ENCODE measurements at places on chromosomes 1 and 21.

GRCh38 chr21:15815285-15815684 lies 85.5 kb downstream of the USP25 start:
- no peak for DNase-seq

GRCh38 chr1:193103759-193104501 lies 1.3 kb downstream of the GLRX2 start:
- no peak for DNase-seq

- no peak for DNase-seq
Measured at GRCh38 chr21:45115141-45115540, 40.8 kb downstream of the ADARB1 start.

DNA sequence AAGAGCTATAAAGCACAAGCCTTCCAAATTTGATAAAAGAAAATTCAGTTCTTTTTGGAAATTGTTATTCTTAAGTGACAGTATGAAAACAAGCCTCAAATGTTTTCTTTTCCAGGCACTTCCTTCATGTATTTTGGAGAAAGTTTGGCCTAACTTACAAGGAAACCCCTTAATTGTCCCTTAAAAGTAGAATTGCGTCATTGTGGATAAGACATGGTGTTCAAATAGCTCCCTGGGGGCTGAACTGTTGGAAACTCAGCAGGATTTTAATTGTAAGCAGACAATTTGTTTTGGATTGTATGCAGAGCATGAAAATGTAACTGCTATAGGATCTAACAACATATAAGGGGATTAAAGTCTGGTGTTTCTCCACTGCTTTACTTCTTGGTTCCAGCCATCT lies 35.4 kb upstream of the FGGY start:
- no peak for DNase-seq

GRCh38 chr1:9894115-9894514 lies 16.0 kb downstream of the CTNNBIP1 start:
- no peak for DNase-seq

- no peak for DNase-seq
Measured at GRCh38 chr21:34133392-34133791, 60.0 kb downstream of the MRPS6 start.

DNA sequence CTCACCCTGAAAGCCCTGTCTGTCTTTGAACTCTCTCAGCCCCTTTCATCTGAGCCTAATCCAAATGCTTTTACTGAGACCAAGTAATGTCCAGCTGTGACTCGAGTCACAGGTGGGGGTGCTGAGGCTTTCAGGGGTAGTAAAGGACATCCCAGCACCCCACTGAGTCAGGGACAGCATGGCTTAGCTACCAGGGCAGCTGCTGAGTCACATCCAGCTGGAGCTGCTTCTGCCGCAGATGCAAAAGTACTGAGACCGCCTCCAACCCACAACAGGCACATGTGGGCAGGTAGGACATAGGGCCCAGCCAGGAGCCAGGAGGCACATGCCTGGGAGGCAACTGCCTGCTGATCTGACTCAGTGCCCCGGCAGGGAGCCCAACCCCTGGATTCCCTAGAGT lies 6.7 kb upstream of the VSIG8 start:
- DNase-seq = peak; percentile 21

- no peak for DNase-seq
Measured at GRCh38 chr1:155970531-155971167, 7.7 kb downstream of the ARHGEF2 start.

DNA sequence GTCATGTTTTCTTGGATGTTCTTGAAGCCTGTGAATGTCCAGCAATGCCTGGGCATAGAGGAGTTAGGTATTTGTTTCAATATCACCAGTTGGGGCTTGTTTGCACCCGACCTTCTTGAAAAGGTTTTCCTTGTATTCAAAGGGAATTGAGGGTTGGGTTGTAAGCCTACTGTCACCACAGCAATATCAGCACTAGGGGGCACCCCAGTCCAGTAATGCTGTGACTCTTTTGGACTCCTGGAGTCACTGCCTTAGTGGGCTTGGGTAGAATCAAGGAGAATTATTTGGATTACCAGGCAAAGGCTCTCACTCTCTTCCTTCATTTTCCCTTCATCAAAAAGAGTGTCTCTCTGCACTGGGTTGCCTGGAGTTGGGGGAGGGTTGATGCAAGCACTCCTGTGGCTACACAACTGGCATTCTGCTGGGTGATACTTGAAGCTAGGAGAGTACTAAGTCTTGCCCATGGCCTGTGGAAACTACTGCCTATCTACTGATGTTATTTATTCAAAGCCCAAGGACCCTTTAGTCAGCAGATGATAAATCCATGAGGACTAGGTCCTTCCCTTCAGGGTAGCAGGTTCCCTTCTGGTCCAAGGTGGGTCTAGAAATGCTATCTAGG lies 34.5 kb downstream of the OR10R2 start:
- no peak for DNase-seq

GRCh38 chr1:243549791-243550190 lies 293.9 kb downstream of the SDCCAG8 start:
- no peak for DNase-seq

- DNase-seq = no peak
Measured at GRCh38 chr1:245074232-245074747, 80.5 kb upstream of the KIF26B start.

DNA sequence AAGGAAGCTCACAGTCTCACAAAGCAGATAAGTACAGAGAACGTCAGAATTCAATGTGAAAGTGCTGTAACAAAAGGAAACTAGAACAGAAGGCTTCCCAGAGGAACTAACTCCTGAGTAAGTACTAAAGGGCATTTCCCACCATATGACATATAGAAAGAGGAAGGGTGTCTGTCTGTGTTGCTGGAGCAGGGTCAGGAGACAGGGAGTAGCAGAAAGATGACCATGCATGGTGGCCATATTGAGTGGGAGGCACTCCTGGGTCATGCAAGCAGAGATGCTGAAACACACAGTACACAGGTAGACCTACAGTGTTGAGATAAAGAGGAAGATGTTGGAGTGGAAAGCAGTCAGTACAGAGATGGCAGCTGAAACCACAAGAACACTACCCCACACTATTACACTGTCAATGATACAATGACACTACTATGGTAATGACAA lies 47.3 kb downstream of the SLC25A24 start:
- no peak for DNase-seq

GRCh38 chr1:223363856-223364684 lies at the start of gene SUSD4:
TSS of gene SUSD4 (minus strand) at chr1:223364176. CDS start at chr1:223363425, 751 bp downstream.
- DNase-seq = peak; percentile 89

DNA sequence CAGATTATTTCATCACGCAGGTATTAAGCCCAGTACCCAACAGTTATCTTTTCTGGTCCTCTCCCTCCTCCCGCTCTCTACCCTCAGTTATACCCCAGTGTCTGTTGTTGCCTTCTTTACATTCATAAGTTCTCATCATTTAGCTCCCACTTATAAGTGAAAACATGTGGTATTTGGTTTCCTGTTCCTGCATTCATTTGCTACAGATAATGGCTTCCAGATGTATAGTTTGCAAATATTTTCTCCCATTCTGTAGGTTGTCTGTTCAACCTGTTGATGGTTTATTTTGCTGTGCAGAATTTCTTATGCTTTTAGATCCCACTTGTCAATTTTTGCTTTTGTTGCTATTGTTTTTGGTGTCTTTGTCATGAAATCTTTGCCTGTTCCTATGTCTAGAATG lies 21.1 kb upstream of the KCNH1 start:
- no peak for DNase-seq

- no peak for DNase-seq
Measured at GRCh38 chr1:46717654-46718053, 1.3 kb downstream of the EFCAB14 start.

- no peak for DNase-seq
Measured at GRCh38 chr21:45413922-45414321, 9.0 kb downstream of the COL18A1 start.

- no peak for DNase-seq
Measured at GRCh38 chr21:44010429-44010828, 1.7 kb upstream of the TRAPPC10 start.

DNA sequence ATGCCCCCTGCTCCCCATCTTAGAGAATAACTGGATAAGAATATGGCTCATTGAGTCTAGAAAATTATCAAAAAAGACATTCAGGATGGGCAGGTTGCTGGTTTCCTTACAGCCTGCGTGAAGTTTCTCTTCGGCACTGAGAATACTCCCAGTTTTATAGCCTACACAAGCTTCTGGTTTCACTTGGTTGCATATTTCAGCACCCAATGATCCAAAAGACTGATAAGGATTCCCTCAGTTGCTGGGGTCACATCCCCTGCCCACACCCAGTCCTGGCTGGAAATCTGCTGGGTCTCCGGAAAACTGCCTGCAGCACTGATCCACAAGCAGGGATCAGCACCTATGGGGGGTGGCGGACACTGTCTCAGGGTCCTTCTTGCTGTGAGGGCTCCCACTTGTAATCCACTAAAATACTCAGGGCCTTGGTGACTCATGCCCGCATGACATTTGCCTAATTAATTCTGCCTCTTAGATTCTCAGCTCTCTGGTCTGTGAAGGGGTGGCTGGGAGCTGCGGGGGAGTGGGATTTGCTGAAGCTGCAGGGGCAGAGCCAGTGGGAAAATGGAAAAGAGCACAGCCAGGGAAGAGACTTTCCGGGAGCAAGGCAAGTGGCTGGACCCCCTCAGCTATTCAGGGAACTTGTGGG lies 142.5 kb downstream of the ZNF648 start:
- DNase-seq = no peak

DNA sequence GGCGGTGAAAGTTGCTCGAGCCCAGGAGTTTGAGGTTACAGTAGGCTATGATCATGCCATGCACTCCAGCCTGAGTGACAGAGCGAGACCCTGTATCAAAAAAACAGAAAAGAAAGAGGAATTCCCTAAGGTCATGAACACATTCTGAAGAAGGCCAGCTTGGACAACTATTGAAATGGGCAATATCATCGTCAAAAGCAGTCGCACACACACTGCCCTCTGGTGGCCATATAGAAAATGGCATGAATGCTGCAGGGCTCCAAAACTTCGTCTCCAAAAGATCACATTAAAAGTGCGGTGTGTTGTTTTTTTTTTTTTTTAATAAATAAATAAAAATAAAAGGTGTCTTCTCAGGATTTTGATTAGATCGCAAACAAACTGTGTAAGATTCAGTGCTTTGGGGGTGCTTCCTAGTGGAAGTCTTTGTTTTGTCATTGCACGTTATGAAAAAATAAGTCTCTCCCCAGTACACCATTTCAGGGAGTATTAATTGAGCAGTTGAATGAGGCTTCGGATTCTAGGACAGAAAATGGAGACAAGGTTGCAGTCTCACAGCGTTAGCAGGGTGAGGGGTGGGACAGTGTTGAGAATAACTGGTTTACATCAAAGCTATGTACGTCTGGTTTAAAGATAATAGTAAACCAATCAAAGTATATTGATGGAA lies 87.5 kb upstream of the FMN2 start:
- DNase-seq = peak; percentile 10

- DNase-seq = no peak
Measured at GRCh38 chr21:16770266-16770665, 742.6 kb upstream of the CXADR start.

DNA sequence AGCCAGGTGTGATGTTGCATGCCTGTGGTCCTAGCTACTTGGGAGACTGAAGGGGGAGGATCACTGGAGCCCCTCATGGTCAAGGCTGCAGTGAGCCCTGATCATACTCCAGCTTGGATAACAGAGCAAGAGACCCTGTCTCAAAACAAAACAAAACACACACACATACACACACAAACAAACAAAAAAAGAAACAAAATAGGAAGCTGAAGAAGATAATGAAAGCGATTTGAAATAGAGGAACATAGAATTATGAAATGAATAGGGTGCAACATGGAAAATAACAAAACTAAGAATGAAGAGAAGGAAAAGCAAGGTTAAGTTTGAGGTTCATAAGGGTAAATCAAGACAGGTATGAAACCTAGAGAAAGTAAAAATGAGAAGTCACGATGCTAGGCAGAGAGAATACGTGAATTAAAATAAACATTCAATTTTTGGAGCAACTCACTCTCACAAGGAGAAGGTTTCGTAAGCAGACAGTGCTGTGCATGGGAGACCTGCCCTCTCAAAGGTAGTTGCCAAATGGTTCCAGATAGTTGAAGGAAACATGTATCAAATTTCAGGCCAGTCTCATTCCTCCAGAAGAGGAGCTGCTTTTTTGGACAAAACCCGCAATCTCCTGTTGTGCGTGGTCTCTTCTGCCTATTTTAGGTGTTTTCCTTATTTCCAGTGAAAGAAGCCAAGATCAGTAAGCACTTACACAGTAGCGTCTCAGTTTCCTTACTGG lies 3.3 kb downstream of the CD46 start:
- peak; percentile 2 for DNase-seq

- no peak for DNase-seq
Measured at GRCh38 chr21:42319376-42319775, 4.2 kb upstream of the TFF3 start.

DNA sequence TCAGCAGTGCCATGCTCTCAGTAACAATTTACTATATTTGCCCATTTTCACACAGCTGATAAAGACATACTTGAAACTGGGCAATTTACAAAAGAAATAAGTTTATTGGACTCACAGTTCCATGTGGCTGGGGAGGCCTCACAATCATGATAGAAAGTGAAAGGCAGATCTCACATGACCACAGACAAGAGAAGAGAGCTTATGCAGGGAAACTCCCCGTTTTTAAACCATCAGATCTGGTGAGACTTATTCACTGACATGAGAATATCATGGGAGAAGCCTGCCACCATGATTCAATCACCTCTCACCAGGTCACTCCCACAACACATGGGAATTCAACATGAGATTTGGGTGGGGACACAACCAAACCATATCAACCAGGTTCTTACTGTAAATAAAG lies 112.1 kb upstream of the C1orf87 start:
- no peak for DNase-seq

- peak; percentile 7 for DNase-seq
Measured at GRCh38 chr1:167128261-167129227, 34.7 kb downstream of the STYXL2 start.

DNA sequence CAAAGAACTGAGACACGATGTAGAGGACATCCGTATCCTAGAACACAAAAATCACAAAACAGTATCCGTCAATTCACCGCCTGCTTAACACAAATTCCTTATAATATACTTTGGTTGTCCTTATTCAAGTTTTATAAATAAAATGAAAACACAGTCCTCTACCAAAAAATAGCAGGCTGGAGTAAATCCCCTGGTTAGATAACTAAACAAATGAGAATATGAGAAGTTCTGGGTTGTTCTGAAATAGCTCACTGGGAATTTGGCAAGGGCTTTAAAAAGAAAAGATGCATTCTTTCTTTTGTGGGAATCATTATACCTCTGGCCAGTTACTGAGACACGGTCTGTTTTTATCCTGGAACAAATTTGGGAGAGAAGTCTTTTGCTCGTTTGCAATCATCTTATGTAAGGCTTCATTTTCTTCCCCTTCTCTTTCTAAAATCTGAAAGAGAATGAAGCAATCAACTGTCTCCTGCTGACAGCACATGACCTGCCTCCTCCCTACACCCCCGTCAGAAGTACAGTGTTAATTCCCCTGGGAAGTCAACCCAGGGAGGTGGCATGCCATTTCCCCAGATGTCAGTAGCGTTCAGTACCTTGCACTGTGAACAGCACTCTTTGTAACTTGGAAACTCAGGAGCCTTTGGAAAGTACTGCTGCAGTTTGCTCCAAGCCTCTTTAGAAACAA lies 37.1 kb upstream of the RAP1GAP start:
- peak; percentile 93 for DNase-seq

GRCh38 chr1:75723989-75724471 lies 479 bp upstream of the ACADM start:
- DNase-seq = peak; percentile 74

- DNase-seq = peak; percentile 44
Measured at GRCh38 chr21:23694390-23694789, 1912.9 kb downstream of the MRPL39 start.

GRCh38 chr1:175173531-175173930 lies 19.0 kb downstream of the KIAA0040 start:
- DNase-seq = no peak
